Thoracic aorta (tissue), 2 donors: ENCODE measurements at places on chromosomes 13 and 19.

- no peak for DNase-seq
These were observed 75.9 kb downstream of the TNFSF11 start for GRCh38 chr13:42649831-42650230.

DNA sequence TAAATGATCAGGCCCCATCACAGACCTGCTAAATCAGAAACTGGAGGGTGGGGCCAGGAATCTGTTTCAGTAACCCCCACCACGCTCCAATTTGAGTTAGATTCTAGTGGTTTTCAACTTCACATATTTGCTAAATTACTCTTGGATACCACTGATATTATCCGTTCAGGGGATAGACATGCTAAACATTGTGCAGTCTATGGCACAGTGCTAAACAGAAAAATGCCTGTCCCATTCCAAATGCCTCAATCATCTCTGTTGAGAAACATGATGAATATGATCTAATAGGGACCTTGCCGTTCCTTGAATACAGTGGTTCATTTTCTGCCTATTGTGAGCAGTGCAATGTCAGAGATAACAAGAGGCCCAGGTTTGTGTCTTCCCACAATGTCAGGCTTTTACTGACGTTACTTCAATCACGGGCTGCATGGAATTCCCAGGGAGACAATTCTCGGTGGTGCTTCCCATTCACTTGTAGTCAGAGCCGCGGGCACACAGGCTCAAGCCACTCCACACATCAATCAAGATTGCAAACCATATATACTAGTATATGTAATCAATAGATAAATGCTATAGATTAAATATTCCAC is 52.7 kb downstream of the MYO16 start:
- no peak for DNase-seq

DNA sequence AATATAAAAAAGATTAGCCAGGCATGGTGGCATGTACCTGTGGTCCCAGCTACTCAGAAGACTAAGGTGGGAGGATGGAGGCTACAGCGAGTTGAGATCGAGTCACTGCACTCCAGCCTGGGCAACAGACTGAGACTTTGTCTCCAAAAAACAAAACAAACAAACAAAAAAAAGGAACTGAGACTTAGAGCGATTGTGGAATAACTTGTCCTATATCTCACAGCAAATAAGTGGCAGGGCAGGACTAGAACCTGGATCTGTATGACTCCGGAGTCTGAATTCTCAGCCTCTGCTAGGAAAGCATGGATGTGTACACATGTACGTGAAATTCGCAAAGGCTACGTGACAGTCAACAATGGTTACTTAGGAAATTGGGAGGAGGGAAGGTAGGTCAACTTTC is 20.1 kb downstream of the KRTDAP start:
- DNase-seq: no peak

DNA sequence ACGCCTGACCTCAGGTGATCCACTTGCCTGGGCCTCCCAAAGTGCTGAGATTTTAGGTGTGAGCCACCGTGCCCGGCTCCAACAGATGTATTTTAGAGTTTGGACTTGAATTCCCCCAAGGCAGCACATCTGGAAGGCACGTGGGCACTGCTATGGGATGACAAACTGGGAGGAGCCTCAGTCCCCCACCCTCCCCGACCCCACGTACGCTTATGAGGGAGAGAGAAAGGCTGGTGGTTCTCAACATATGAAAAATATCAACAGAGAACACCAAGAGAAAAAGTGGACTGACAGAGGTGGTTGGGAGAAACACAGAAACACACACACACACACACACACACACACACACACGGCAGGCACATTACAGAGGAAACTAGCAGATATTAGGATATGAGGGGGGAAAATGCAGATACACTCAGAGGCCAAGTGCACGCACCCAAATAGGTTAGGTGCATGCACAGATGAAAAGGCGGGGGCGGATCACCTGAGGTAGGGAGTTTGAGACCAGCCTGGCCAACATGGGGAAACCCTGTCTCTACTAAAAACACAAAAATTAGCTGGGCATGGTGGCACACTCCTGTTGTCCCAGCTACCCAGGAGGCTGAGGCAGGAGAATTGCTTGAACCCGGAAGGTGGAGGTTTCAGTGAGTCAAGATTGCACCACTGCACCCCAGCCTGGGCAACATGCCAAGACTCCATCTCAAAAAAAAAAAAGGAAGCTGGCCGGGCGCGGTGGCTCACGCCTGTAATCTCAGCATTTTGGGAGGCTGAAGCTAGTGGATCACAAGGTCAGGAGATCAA is 3.2 kb downstream of the STX10 start:
- no peak for DNase-seq

DNA sequence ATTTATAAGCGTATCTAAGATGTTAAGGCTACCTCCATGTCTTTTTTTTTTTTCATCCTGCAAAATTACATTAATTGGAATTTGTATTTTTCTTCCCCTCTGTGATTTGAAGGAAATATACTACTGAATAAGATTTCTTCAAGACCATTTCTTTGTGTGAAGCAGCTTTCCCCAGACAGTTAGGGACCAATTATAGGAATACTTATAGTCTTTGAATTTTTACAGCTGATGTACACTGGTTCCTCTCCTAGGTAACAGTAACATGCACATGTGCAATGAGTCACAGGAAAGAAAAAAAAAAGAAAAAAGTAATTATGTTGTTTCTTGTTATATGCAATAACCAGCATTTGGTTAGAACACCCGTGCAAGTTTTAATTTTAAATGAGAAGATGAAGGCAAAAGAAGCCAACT is 82.0 kb downstream of the PCDH9 start:
- no peak for DNase-seq

- DNase-seq: no peak
These were observed 11.5 kb upstream of the MICU2 start for GRCh38 chr13:21615427-21615826.
